ENCODE measurements at places on chromosomes 7 and 10. TPM values are rescaled to one million over a fixed set of nuclear protein-coding genes. Genes with fewer than 3 reads are reported as not detected.

GRCh38 chr10:105540381-105540780 is 899.3 kb downstream of the SORCS3 start:
- H3K27ac ChIP-seq, result no peak overlapping the region
- no peaks in the 10 kb centered on the region for H3K36me3 ChIP-seq
- no peaks in the 10 kb centered on the region for H3K27me3 ChIP-seq
- H3K4me3 ChIP-seq, result no peak overlapping the region
- H3K4me1 ChIP-seq, result no peaks in the 10 kb centered on the region

GRCh38 chr10:110192552-110192951 is 14.9 kb upstream of the MXI1 start:
- H3K4me1 ChIP-seq, result no peaks in the 10 kb centered on the region
- no peak overlapping the region for H3K27ac ChIP-seq
- H3K27me3 ChIP-seq, result no peaks in the 10 kb centered on the region
- no peak overlapping the region for H3K4me3 ChIP-seq
- no peak for DNase-seq
- H3K36me3 ChIP-seq, result no peaks in the 10 kb centered on the region

DNA sequence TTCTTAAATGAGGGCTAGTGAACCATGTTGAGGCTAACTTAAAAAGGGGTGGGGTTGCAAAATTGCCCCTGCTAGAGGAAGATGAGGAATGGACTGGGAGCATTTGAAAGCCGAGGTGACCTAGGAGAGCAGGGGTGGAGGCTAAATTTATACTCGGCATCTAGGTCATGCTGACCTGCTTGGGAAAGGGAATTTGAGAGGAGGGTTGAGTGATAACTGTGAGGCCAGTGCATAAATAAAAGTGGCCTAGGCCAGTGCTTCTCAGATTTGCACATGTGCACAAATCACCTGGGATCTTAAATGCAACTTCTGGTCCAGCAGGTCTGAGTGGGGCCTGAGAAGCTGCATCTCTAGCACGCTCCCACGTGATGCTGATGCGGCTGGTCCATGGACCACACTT is 70.4 kb downstream of the CDK1 start:
- no peak overlapping the region for H3K4me3 ChIP-seq
- no peak for DNase-seq
- peaks cover 8% of the 10 kb centered on the region for H3K4me1 ChIP-seq
- H3K27ac ChIP-seq, result no peak overlapping the region

GRCh38 chr7:28687537-28687936 is 270.6 kb downstream of the TRIL start:
- no peaks in the 10 kb centered on the region for H3K27me3 ChIP-seq
- no peak overlapping the region for H3K4me3 ChIP-seq
- no peak overlapping the region for H3K27ac ChIP-seq
- no peaks in the 10 kb centered on the region for H3K36me3 ChIP-seq

GRCh38 chr7:126499481-126499880 is 753.3 kb downstream of the GRM8 start:
- no peak overlapping the region for H3K4me3 ChIP-seq
- H3K36me3 ChIP-seq, result no peaks in the 10 kb centered on the region
- H3K27me3 ChIP-seq, result no peaks in the 10 kb centered on the region

- H3K27ac ChIP-seq, result no peak overlapping the region
- peak; percentile 73 for DNase-seq
- H3K4me3 ChIP-seq, result no peak overlapping the region
- no peaks in the 10 kb centered on the region for H3K27me3 ChIP-seq
- H3K4me1 ChIP-seq, result peaks cover 19% of the 10 kb centered on the region
Measured at GRCh38 chr7:76514926-76515771, 4.8 kb downstream of the UPK3B start.

Gene DHTKD1
- 26.1 TPM for total RNA-seq

- no peaks in the 10 kb centered on the region for H3K27me3 ChIP-seq
- H3K27ac ChIP-seq, result no peak overlapping the region
- H3K4me3 ChIP-seq, result no peak overlapping the region
- no peak for DNase-seq
- no peaks in the 10 kb centered on the region for H3K36me3 ChIP-seq
Measured at GRCh38 chr7:6116211-6116610, 85.0 kb downstream of the ANKRD61 start.

Gene PNLIPRP3
- not detected for total RNA-seq

Gene ENO4
- total RNA-seq, result 1.8 TPM

Gene ZNF138
- total RNA-seq, result 13.1 TPM

All from testis (tissue), 5 donors.